ENCODE measurements at places on chromosomes 6 and 20.

- DNase-seq: no peak
Measured at GRCh38 chr6:11164717-11165646, 53.5 kb upstream of the ERVFRD-1 start.

DNA sequence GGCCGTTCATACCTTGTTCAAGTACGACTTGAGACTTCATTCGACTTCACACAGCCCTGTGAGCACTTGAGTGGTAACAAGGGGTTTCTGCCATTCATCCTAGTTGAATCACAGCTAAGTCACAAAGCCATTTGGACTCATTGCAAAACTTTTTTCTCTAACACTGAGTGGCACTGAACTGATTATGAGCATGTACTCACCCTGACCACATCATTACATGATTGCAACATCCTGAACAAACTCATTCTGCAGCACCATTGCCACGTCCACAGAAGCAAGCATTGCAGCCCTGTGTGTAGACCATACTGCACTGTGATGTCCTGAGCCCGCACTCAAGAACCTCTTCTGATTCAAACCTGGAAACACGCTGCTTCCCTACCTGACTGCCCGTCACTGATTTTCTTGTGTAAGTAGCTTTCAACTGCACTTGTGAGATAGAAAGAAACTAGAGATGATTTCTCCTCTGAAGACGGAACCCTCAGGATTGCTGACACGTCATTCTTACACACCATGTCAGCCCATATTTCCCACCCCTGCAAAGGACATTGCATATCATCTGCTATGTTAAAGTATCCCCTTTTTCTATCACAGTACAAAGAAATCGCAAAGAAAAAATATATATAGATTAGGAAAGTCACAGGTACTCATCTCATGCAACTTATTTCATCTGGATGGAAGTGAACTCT lies 81.6 kb downstream of the C6orf118 start:
- DNase-seq: peak; percentile 83

- DNase-seq: no peak
Measured at GRCh38 chr20:24459733-24460132, 9.7 kb upstream of the SYNDIG1 start.

DNA sequence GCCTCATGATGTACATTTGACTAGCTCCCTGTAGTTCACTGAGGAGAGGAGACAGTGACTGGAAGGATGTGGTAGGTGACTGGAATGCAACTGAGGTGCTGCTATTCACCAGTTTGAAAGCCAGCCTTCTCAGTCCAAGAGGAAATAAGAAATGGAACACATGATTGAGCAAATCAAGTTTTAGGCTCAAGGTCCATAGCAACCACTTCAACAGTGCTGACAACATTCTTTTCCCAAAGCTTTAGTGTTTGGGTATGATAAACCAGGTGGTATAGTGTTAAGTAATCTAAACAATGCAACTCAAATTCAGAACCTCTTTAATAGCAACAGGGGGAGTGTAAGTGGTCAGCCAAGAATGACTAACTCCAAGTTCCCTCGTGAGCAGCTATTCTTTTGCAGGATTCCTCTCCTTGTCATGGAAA lies 9.2 kb downstream of the ZHX3 start:
- peak; percentile 61 for DNase-seq

DNA sequence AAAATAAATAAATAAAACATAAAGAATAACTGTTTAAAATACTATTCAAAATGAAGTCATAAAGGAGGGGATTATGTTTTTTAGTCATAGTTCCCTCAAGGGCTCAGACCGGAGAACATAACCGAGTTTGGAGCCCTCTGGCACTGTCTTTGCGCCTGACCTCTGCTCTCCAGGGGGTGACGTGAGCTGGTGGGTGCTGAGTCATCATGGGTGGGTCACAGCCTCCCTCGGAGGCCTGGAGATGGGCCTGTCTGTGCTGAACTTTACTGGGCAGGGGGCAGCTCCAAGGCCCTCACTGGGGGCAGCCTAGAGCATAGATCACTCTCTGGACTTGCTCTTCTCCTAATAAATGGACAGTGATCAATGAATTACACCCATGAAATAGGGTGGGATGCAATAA lies 3.1 kb upstream of the MAVS start:
- peak; percentile 53 for DNase-seq

DNA sequence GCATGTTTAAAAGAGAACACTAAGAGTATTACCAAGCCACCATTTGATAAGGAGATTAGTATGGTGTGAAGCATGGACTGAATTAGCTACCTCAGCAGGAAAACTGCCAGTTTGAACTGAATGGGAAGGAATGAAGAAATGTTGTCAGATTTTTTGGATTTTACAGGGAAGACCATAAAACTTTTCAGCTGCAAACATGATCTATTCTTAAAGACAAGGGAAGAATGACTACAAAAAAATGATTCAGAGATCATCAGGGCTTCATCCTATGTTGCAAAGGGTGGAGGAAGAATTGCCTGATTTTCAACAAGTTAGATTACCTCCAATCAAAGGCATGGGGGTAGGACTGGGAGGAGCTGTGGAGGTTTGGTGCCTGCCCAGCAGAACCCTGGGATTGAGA lies 49.3 kb upstream of the MTRF1L start:
- no peak for DNase-seq

DNA sequence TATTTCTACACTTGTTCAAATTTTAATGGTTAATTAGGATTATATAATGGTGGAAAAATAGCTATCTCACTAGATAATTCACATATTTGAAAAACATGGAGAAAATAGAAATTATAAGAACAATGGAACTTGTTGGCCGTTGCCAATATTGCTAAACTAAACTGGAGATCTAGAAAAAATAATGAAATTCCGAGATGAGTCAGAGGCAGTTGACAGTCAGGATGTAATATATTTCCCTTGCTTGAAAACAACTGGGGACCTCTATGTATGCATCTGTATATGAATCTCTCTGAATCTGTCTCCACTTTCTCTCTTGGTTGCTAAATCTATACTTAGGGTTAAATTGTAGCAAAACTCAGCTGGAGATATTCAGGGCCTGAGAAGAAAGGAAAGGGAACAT lies 1108.2 kb upstream of the GJE1 start:
- DNase-seq: no peak

- no peak for DNase-seq
Measured at GRCh38 chr6:147149092-147149491, 55.1 kb upstream of the STXBP5 start.

DNA sequence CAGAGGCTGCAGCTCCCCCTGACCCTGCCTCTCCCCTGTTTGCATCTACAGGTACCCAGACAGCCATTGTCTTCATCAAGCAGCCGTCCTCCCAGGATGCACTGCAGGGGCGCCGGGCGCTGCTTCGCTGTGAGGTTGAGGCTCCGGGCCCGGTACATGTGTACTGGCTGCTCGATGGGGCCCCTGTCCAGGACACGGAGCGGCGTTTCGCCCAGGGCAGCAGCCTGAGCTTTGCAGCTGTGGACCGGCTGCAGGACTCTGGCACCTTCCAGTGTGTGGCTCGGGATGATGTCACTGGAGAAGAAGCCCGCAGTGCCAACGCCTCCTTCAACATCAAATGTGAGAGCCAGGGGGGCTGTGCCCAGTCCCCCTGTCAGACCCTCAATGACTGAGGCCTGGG lies 42.1 kb upstream of the SRF start:
- peak; percentile 49 for DNase-seq

DNA sequence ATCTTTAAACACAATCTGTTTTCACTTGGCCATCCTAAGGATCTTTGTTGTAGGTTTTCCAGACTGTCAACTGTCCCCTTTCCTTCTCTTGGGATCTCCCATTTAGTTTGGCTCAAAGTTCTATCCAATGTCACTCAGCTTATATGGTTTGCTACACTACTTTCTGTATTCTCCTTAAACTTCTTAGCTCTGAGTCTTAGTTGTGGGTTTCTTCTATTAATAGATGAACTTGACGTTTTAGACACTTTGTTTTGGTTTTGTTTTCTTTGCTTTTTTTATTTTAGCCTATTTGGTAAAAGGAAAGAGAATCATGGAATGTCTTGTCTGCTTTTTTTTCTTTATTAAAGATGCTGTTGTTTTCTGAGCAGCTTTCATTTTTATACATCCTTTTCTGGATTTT lies 11.4 kb downstream of the RMND1 start:
- DNase-seq: no peak

DNA sequence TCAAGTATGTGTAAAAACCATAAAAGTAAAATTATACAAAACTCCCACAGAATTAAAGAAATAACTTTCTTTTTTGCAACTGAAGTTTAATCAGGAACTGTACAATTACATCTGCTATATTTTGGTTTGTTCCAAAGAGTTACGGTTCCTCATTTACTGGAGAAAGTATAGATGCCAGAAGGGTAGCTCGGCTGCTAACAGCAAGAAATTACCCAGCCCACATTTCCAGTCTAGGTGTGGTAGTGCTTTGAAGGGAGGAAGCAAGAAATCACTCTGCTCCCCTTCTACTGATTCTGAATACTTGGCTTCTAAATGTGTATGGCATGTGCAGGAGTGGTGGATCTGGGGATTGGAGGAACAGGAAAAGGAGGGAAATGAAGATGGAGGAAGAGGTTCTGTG lies 441.3 kb downstream of the CDC5L start:
- no peak for DNase-seq

DNA sequence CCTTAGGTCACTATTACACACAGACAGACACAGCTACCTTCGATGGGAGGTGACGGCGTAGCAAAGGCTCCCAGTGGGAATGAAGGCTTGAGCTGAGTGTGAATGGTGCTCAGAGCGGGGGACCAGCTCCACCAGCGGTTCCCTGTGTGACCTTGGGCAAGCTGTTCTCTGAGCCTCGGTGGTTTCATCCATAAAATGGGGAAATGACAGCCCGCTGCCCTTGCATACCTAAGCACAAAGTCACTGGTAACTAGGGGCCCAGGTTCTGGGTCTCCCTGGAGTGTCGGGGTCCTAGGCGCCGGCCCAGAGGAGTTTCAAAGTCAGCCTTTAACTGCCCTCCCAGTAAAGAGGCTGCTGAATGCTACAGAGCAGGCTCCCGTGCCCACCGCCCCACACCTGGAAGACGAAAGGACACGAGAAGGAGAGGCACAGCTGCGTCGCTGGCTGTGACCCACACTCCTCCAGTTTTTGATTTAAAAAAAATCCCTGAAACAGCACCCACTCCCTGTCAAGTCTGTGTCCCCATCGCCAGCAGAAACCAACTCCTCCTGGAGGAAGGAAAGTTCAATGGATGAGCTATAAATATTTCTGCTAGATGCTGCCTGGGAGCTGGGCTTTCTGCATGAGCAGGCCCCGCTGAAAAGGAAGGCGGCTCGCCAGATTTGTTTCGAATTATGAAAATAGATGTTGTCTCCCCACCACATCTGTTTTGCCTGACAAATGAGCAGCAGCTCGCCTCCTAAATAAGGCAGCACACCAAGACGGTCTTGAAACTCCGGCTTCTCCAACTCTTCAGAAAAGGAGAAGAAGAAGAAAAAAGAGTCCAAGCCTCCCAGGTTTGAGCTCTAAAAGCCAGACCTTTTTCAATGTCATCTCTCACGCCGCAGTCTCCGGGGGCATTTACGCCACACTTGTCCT lies 27.4 kb downstream of the PMEPA1 start:
- DNase-seq: no peak

DNA sequence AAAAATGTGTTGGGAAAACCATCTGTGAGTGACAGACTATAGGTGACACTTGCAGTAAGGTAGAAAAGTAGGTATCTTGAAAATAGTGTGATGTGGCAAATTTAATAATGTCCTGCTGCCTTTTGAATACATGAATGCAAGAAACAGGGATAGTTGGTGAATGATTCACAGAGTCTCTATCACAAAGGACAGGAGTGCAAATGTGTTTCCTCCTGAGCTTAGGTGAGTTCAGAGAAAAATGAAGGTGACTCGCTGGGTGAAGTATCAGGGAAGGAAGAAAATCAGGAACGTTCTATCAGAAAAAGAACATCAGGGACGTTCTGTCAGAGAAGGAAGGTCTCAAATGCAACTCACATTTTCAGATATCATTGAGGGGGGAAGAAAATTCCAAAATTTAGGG lies 557.8 kb upstream of the SLC35B3 start:
- no peak for DNase-seq

DNA sequence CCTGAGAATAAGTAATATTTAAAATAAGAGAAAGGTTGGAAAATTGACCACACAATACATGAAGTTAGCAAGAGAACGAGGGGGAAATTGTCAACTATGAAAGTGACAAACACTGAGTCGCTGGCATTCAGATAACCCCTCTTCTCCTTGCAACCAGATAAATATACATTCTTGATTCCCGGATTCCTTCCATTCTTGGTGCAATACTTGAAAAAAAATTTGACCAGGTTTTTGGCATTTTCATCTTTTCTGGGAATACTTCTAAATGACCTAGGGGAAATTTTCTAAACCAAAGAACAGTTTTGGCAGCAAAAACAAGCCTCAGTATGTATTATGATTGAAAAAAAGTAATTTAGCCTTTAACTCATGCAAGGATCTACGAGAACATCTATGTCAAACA lies 164.0 kb downstream of the PDE7B start:
- no peak for DNase-seq

Data from AG08395 (cell line).